NCI-H1694 treated with DMSO at 0.1 percent for 48 hours (cell line): ENCODE measurements at places on chromosomes 2 and 18.

- DNase-seq: no peak
These were observed 999.8 kb upstream of the CDH2 start for GRCh38 chr18:29176681-29177080.

DNA sequence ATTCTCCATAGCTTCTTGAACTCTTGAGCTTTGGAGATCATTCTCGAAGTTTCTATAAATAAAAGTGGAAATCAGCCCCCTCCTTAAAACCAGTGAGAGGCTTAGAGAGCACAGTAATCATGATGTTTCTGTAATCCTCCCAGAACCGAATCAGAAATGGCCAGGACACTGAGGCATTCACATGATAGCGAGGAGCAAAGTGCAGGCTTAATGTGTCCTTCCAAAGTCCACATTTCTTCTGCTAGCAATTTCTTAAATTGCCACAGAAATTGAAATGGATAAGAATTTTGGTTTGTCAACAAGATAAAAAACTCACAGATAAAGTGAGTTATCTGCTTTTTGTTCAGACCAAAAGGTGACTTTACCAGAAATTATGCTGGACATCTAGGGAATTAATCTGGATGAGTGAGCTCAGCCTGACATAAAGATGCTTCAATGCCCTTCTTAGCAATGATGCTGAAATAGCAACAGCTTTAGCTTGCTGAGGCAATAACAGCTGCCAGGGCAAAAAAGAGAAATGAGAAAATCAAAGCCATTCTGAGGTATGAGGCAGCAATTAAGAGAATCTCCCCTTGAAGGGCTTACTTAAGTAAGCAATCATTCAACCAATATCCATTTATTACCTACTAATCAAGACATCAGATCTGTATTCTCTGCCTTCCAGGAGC lies 82.4 kb upstream of the PHLPP1 start:
- DNase-seq: no peak

DNA sequence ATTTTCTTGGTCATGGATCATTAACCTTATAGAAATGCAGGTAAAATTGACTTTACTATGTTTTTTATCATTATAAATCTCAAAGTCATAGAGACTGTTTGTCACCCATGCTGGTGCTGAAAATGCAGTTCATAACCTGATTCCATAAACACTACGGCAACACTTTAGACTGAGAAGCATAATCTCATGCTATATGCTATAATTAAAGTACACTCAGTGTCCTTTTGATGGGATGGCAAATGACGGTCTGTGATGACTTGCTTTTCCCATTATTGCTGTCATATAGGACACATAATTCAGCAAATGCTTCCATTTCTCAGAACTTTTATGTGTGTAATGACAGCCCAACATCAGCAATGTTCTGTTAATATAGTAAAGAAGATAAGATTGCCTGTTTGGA lies 162.9 kb downstream of the CD226 start:
- no peak for DNase-seq

DNA sequence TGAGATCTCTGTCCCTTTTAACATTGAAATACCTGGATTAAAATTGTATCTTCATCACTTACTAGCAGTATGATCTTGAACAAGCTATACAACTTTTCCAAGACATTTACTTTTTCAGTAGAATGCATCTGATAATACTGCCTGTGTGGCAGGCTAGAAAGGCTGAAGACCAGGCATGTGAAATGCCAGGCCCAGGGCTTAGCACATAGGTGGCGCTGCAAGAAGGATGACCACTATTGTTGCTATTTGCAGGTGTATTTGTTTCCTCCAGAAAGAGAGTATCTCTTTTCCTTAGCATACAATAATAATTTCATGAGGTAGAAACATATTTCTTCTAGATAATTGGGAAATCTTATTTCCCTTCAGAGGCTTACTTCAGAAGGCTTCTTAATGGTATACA lies 331.3 kb downstream of the THSD7B start:
- DNase-seq: no peak

DNA sequence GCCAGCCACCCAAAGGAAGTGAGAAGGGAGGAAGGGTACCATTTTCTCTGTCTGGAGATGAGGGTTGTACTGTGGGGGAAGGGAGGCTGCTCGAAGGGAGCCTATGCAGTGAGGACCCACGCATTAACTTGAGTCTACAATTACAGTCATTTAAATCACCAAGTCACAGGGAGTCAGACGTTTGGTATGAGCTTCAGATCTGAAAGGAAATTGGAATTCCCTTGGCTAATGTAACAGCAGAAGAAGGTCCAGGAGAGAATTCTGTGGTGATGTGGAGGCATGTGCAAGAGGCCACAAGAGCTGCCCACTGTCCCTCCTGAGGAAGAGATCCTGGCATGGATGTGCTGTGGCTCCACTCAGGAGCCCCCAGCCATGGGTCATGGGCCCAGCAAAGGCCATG lies 22.5 kb downstream of the DAPL1 start:
- DNase-seq: no peak

DNA sequence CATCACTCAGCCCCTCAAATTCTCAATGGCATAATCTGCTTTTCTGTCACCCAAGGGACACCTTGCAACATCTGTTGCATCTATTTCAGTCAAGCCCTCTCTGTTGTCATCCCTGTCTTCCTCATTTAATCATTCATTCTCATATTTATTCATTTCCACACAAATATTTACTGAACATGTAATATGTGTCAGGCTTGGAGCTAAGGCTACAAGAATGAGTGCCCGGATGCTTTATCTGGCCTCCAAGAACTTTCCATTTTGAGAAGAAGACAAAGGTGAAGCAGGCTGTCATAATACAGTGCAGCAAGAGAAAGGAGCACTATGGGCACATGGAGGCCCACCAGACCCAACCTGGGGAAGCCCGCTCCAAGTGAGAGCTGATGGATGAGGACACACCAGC lies 15.6 kb downstream of the IL18RAP start:
- DNase-seq: no peak

DNA sequence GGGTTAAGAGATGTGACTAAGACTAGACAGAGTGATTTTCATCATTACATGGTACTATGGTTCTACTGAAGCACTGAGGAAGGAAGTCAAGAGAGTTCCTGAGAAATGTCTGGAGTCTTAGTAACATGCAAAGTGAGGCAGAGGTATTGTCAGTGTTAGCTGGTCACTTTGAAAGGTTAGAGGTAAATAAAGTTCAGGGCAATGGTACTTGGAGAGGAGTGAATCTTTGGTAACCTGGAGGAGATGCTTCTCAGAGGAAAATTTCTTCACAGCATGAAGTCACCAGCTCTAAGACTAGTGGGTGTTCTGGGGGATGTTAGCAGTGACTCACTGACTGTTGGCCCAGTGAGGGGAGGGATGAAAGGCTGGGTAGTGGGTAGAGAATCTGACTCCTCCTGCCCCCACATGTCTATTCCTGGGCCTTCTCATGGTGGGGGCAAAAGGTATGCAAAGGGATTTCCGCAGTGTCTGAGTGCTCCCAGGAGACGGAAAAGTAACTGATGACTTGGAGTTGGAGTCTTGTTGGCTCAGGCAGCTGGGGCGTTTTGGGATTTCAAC lies 23.3 kb upstream of the IL1RN start:
- DNase-seq: no peak

DNA sequence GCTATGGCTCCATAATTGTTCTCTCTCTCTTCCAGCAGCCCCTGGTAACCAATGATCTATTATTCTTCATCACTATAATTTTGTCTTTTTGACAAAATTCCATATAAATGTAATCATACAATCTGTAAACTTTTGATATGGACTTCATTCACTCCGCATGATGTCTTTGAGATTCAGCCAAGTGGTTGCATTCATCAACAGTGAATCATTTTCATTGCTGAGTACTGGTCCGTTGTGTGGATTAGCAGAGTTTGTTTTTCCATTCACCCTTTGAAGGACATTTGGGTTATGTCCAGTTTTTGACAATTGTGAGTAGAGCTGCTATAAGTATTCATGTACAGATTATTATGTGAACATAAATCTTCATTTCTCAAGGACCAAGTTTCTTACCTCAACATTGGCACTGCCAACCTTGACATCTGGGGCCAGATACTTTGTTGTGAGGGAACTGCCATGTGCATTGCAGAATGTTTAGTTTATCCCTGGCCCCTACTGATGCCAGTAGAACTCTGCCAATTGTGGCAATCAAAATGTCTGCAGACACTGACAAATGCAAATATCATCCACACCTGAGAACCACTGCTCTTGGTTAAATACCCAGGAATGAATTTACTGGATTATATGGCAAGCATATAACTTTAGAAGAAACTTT lies 48.4 kb upstream of the BCL2L11 start:
- DNase-seq: no peak

GRCh38 chr18:24398540-24398939 lies 916 bp upstream of the OSBPL1A start:
- no peak for DNase-seq

DNA sequence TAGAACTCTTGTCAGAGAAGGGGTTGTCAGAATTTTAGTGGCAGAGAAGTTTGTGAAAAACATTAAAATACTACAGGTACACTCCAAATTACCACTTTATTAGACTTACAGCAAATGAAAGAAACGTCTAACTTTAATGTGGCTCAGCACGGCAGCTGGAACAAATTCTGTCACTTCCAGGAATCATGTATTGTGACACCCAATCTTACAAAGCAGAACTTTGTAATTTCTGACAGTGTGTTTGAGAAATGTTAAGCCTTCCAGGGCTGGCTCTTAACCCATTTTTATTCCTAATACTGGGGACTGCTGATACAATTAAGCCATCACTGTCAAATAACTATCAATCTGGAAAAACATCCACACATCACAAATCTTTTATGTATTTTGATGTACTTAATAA lies 216.4 kb downstream of the ZNF385B start:
- no peak for DNase-seq
